ENCODE measurements at places on chromosomes 2 and 18.
A peak's percentile ranks its signal among the peaks of the same experiment; 100 is the strongest.

- no peak for DNase-seq
Measured at GRCh38 chr2:108270346-108270745, 18.3 kb upstream of the SULT1C2 start.

GRCh38 chr18:45838302-45839070 lies 13.0 kb downstream of the SIGLEC15 start:
- no peak for DNase-seq

GRCh38 chr2:162196638-162197037 lies 44.6 kb upstream of the GCG start:
- no peak for DNase-seq

DNA sequence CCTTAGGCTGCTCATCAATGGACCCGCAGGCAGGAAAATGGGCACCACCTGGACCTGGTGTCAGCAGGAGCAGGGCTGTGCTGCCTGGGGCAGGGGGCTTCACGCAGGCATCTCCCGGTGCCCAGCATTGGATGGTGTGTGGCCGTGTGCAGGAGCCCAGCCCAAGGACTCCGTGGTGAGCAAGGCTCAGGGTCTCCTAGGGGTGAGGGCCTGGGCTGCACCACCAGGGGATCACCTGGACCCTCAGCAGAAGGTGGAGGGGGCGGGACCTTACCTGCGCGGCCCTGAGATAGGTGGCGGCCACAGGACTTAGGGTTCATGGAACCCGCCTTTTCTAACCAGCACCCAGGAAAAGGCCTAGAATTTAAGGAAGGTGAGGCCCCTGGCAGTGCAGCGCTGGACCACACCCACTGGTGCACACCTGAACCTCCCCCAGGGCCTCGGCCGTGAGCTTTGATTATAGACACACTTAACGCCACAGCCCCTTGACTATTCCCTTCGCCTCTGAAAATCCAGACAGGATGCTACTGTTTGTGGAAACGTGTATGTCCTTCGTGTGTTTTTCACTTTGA lies 89.0 kb downstream of the TMEM18 start:
- no peak for DNase-seq

DNA sequence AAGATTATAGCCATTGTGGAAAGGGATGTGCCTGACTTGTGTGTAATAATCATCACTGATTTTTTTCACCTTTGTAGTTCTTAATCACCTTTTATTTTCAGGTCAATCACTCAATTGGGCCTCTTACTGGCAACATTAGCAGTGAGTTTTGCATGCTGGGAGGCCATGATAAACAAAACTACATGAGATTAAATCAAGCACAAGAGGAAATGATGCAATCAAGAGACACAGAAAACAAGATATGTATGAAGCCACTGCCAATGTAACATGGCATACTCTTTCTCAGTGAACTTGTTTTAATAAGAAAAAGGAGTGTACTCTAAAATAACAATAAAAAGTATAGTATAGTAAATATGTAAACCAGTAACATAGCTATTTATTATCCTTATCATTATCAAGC lies 69.9 kb upstream of the FSIP2 start:
- DNase-seq = no peak

GRCh38 chr18:23071285-23071684 lies 64.0 kb upstream of the CABLES1 start:
- DNase-seq = peak; percentile 77

GRCh38 chr2:186726938-186727337 lies 33.1 kb downstream of the FAM171B start:
- DNase-seq = no peak

DNA sequence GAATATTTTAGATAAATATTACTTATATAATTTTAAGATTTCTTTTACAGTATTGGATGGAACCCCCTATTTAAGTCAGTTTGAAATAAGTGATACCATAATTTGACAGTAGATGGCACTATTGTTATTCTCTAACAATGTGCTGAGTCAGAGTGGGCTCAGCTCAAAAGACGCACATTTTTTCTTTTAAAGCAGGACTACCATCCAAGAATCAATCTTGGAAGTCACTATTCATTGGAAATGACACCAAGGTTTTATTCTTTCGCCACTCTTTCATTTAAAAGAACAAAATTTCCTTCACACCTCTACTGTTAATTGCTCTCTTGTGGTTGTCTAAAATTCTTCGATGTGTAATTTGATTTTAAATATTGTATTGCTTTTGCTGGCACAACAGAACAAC lies 32.6 kb upstream of the SPAG16 start:
- DNase-seq = no peak

DNA sequence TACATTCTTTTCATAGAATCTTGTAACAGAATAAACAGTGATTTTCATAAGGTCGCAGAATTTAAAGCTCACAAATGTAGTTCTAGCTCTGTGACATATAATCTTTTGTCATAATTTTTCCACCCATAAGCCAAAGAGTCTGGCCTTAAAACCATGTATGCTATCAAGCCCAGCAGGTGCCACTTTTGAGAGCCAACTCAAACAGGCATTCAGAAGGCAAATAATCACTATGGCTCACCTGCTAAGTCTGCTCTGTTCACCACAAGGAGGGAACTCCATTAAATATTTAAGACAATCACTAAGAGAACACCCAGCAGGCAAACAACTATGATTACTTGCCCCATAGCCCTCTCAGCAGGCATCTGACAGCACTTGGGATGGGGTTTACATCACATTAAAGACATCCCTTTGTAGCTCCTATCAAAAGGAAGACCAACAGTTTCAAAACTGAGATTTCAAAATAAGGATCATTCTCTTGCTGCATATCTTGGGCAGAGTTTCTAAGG lies 241.6 kb downstream of the PDE11A start:
- DNase-seq = no peak

DNA sequence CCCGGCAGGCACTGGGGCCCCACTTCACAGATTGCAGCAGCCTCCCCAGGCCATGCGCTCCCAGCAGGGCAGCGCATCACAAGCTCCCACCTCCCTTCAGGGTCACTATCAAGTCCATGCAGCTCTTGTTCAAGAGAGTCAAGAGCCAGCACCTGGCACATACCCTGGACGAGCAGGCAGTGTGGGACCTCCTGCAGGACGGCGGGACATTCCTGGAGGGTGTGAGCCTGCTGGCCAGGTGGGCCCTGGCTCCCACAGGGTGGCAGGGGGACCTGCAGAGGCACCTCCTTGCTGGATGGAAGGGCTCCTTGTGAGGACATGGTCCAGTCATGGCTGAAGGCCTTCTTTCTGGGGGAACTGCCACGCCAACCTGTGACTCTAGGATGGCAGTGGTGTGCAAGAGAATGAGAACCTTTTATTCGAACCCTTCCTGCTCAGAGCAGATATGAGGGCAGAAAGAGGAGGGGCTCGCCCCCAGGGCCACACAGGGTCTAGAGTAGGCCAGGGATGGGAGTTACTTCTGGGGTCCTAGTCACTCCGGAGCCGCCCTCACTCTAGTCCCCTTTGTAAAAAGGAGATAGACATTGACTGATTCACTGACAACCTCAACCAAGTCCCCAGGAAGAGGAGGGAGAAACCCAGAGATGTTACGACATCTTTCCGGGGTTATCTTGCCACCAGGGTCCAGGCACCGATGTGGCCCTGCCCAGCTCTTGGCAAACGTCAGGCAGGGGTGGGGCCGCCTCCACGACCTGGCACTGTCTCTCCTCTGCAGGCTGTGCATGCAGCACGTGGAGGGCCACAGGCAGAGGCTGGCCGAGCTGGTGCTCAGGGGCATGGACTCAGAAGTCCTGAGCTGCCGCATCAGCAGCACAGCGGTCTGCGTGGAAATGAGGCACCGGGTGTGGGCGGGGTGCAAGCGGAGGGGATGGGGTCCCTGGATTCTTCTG lies 31.3 kb downstream of the HJURP start:
- no peak for DNase-seq

DNA sequence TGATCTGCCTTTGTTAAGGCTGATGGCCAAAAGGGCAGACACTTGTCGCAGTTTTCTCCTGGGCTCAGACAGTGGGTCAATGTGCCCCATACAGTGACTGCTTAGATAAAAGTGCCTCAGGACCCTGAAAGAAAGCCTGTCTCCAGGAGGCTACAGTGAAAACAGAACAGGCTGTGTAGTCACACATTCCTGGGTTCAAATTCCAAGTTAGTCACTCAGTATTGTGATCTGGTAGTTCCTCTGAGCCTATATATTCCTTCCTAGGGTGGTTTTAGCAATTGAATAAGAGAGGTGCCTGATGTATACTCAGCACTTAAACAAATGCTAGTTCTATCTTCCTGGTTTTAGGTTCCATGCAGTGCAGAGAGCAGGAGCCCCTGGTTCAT lies 54.4 kb downstream of the RPL37A start:
- no peak for DNase-seq

DNA sequence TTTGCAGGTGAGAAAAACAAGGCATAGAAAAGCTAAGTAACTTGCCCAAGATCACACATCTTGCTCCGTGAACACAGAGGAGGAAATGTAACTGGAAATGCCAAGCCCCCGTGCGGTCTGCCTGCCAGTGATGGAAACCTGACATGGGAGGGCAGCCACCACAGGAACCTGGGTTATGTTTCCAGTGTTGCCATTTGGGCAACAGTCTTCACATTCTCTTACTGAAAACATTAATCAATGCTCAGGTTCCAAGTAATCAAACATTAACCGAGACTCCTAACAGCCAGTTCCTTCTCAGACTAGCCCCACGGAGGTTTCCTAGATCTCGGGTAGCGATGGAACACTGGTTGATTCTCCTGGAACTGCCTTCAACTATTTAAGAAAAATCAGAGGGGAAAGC lies 2.5 kb downstream of the TGFA start:
- no peak for DNase-seq

- no peak for DNase-seq
Measured at GRCh38 chr2:235381261-235381912, 112.5 kb upstream of the AGAP1 start.

GRCh38 chr18:79355433-79356335 lies 40.0 kb upstream of the NFATC1 start:
- no peak for DNase-seq
